Sigmoid colon (tissue), 7 donors: ENCODE measurements at places on chromosomes 2 and 18.

- no peak for DNase-seq
These were observed 361.7 kb downstream of the GPD2 start for GRCh38 chr2:156797832-156798231.

DNA sequence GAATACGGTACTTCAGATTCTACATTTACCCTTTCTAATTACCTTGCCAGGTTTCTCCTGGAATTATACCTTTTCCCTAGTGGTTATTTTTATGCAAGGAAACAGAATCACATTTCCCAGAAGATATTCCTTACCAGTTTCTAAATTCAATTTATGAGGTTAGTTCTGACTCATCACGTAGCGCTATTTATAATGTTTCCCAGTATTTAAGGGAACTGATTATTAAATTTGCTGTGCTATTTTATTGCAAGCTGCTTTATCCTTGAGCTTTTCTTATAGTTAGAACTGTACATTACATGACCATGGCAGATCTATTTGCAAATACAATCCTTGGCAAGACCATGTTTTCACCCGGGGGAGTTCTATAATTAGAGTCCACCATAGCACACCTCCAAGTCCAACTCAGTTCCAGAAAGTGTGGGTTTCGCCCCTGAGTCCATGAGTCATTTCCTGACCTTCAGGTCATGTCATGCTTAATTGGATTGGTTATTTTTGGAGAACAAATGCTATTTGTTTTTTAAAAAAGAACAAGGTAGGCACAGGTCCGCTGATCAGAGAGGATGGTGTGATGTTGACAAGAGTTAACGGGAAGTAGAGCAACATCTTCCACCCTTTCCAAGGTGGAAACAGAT is 126.6 kb downstream of the ZNF532 start:
- DNase-seq = no peak

DNA sequence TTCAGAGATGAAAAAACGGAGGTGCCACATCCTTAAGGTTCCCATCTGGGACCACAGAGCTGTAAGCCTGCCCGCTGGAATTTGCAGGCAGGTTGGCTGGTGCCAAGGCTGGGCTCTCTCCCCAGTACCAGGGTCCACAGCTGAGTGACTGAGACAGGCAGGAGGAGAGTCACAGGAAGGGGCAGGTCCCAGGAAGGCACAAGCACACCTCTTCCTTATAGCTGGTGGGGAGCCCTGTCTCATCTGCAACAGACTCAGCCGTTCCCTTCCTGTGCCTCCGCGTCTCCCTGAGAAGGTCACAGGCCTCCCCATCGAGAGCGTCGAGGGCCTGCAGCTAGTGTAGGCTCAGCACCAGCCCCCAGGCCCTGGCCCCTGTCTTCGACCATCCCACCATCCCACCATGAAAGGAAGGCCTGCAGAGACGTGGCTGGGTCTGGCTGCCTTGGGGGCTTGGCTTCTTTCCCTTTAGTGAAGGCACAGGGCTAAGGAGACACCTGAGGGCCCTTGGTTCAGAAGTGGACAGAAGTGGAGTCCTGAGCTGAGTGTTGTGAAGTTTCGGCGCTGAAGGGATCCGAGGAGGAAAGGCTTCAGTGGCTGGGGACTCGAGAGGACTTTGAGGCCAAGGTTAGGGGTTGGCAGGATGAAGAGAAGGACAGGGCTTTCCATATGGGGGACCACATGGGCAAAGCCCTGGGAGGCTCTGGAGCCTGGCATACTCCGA is 26.8 kb downstream of the GLI2 start:
- peak; percentile 49 for DNase-seq

DNA sequence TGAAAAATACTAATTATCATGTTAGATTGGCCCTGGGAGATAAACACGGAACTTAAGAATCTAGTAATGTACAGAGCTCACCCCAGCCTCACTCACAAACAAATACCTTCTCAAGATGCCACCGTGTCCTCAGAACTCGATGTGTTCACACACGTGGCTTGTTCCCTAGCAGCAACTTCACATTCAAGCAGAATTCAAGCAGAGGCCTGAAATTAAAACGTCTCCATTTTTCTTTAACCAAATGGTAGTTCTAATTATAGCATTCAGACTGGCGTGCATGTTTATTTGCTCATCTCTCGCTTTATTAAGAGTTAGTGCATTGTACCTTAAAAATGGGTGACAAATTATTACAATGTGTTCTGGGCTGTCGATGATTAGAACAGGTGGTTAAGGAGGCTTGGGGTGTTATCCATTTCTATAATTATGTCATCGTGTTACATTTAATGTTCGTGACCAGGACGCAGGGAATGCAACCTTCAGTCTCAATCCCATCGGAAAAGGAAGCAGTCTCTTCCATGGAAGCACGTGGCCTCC is 57.3 kb upstream of the SLC66A3 start:
- no peak for DNase-seq

GRCh38 chr2:113734185-113734584 is 22.3 kb downstream of the SLC35F5 start:
- DNase-seq = no peak

- DNase-seq = no peak
These were observed 102.8 kb upstream of the SALL3 start for GRCh38 chr18:78876868-78877267.

DNA sequence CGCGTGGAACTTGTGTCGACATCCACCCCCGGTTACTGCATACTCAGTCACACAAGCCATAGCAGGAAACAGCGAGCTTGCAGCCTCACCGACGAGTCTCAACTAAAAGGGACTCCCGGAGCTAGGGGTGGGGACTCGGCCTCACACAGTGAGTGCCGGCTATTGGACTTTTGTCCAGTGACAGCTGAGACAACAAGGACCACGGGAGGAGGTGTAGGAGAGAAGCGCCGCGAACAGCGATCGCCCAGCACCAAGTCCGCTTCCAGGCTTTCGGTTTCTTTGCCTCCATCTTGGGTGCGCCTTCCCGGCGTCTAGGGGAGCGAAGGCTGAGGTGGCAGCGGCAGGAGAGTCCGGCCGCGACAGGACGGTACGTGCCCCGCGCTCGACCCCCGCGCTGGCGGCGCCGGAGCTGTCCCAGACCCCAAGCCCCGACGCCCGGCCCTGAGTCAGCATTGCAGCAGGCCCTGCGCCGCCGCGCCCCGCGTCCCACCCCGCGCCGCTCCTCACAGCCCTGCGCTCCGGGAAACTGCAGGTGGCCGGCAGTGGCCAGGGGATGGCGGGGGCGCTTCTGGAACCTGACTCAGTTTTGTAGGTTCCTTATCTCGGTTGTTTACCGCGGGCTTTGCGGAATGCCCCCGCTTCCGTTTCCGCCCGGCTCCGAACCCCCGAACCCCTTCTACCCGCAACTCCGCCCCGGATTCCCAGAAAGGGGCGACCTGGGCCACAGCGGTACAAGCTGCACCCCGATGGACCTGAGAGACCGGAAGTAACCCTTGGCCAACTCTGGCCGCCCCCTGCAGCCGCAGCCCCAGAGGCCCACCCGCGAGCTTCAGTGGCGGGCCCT is at the start of gene CFLAR:
CFLAR (plus strand) TSS at position 50 of the 844 bp plus-strand sequence. CDS start 13,702 bp downstream, outside the sequence.
- DNase-seq = peak; percentile 88

DNA sequence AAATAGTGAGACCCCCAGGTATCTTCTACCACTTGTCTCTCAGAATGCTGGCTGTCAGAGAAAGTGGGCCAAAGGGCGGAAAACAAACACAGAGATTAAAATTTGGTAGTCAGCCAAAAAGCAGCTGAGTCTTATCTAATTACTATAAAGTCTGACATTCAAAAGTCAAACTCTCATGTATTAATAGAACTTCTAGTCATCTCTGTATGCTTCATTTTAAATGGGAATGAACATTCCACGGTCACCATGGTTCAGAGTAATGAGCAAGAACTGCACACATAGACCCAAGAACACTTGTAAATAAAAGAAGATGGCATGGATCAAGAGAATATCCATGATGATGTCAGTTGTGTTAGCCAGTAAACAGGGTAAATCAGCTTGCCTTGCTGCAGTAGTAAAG is 1267.0 kb upstream of the CHAC2 start:
- DNase-seq = no peak

GRCh38 chr2:176653479-176654443 is 384.5 kb downstream of the MTX2 start:
- DNase-seq = peak; percentile 81

- no peak for DNase-seq
These were observed 56.2 kb downstream of the USP34 start for GRCh38 chr2:61414674-61415073.

- DNase-seq = no peak
These were observed 3.2 kb downstream of the BOD1L2 start for GRCh38 chr18:57150081-57150480.

GRCh38 chr18:49013291-49013691 is 62.5 kb upstream of the SMAD7 start:
- DNase-seq = peak; percentile 55

GRCh38 chr2:101754618-101755017 is 57.1 kb downstream of the MAP4K4 start:
- DNase-seq = no peak

GRCh38 chr2:76684756-76685155 is 837.4 kb downstream of the LRRTM4 start:
- DNase-seq = no peak

DNA sequence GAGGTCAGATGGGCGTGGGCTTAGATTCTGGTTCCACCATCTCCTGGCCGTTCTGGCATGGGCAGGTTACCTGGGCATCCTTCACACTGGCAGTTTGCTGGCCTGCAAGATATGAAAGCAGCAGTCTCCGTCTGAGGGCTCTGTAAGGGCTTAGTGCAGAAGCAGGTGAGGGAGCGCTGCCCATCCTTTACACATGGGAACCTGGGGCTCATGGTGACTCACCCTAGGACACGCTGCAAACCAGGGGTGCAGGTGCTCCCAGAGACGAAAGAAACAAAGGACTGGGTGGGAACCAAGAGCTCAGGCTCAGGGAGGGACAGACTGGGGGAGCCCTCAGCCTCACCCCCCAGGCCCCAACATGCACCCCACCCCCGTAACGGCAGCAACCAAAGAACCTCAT is 10.7 kb upstream of the ID2 start:
- no peak for DNase-seq

DNA sequence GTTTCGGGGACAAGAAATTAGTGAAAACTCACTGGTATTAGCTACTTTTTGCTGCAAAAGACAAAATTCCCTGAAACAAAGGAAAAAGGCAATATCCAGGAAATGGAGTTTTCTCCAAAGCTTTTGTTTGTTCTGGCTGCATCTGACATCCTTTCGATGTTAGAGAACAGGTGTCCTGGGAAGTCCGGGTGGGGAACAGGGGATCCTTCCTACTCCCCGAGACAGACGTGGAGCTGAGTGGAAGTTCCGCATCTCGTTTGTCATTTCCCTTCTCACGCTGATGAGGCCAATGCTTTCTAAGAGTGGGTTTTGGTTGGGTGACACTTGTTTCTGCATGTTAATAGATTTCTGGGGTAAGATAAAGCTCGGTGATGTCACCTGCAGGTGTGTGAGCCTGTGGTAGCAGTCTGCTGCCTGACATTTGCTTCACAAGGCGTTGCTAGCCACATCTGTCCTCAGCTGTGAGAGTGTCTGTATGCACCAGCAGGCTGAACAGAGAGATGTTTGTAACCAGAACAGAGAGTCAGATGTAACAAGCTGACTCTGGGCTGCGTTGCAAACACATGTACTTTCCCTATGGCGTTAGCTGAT is 125.9 kb downstream of the ACOXL start:
- DNase-seq = no peak

DNA sequence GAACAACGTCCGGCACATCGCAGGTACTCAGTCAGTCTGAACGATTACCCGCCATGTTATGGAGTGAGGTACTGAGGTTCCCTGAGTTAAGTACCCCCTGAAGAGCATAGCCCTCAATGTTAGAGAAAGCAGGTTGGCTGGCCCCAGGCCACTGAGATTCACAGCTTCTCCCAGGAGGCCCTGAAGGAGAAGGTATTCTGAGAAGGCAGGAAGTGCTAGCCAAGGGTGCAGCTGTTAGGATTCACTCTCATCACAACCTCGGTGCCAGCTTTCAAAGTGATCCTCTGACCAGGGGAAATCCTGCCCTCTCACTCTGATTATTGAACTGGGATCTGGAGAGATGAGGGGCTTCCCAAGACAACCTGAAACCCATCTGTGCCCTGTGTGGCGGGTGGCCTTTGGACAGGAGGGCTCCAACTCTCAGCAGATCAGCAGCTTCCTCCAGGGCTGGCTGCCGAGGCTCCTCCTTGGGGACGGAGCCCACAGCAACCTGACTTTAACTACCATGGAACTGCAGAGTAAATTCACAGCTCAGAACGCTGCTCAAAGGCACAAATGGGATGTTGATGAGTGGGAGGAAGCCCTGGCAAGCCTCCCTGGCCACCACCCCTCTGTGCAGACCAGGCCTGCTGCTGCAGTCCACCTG is 7.8 kb downstream of the EHD3 start:
- no peak for DNase-seq

DNA sequence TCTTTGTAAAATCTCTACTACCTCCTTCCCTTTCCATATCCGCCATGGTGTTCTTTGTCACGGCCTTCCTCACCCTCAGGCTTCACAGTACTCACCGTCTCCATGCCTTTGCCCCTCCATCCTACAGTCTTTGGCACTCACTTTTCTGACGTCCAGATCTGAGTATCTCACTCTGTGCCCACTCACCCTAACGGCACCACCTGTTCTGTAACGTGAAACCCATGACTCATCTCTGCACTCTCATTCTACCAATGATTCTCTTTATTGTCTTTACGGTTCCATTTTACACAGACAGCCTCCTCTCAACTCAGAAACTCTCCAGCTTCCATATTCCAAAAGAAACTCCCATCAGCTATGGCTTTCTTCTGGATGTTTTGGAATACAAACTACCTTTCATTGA is 56.7 kb downstream of the NETO1 start:
- DNase-seq = no peak

GRCh38 chr2:165637396-165637795 is 156.7 kb downstream of the GALNT3 start:
- DNase-seq = no peak

GRCh38 chr18:72075040-72075439 is 469.1 kb downstream of the CBLN2 start:
- DNase-seq = no peak

- DNase-seq = no peak
These were observed 60.9 kb downstream of the ARL4C start for GRCh38 chr2:234435836-234436481.

- no peak for DNase-seq
These were observed 90.3 kb downstream of the DTNA start for GRCh38 chr18:34800381-34800780.
